ENCODE measurements at places on chromosomes 6 and 20.

DNA sequence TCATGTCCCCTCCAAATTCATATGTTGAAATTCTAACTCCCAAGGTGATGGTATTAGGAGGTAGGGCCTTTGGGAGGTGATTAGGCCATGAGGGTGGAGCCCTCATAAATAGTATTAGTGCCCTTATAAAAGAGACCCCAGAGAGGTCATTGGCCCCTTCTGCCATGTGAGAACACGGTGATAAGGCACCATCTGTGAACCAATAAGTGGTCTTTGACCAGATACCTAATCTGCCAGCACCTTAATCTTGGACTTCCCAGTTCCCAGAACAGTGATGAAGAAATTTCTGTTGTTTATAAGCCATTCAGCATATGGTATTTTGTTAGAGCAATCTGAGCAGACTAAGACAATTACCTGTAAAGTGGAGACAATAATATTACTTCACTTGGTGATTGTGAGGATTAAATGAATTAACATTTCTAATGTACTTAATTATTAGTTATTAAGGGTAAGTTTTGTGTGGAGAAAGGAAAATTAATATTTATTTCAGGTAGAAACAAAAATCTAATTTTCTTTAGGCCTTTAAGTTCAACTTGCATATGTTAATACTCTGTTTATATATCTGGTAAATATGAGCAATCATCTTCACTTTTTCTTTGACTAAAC, 7.1 kb downstream of the RNF182 start:
- DNase-seq: no peak

DNA sequence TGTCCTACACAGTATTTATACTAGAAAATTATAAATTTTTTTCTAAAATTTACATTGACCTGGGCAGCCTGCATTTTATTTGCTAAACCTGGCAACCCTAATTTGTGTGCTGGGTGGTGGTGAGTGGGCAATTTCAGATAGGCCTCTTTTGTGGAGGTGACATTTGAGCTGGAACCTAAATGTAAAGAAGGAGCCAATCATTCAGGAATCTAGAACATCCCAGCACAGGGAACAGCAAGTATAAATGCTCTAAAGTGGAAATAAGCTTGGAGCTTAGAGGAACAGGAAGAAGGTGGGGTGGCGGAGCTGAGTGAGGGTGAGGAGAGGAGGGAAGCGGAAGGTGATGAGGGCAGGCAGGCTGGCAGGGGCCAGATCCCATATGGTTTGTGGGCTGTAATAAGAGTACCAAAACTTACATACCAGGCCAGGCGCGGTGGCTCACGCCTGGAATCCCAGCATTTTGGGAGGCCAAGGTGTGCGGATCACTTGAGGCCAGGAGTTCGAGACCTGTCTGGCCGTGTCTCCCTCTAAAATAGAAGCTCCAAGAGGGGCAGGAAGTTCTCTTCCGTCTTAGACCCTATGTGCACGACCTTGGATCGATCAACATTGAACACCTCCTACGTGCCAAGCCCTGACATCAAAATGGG, 549 bp upstream of the CSE1L start:
- DNase-seq: no peak

DNA sequence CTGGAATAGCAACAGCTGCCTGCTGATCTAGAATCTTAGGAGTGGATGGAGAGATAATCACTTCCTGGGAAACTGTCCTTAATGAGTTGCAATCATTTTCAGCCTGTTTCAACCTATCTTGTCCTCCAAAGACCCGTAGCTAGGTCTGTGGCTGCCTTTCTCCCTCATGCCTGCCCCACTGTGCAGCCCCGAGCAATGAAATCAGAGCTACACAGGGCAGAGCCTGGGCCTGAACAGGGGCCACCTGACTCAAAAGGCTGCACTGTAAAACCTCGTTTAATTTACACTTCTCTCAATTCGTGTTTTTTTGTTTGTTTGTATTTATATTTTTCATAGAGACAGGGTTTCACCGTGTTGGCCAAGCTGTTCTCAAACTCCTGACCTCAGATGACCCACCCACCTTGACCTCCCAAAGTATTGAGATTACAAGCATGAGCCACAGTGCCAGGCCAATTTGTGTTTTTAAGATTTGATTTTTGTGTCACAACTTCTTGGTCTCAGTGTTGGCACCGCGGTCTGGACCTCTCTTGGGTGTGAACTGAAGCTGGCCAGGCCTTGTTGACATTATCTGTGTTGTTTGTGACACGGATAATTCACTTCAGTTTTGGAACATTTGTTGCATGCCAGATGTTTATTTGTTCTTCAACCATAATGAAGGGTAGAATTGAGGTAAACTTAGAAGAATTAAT, 21.5 kb downstream of the GGTLC1 start:
- no peak for DNase-seq

- no peak for DNase-seq
Observed at GRCh38 chr20:23145281-23145700, 59.2 kb upstream of the CD93 start.

- DNase-seq: no peak
Observed at GRCh38 chr20:40966516-40967185, 62.0 kb upstream of the TOP1 start.

GRCh38 chr20:48984575-48985219, 61.4 kb upstream of the CSE1L start:
- DNase-seq: no peak

- DNase-seq: no peak
Observed at GRCh38 chr6:98033617-98034016, 750.6 kb upstream of the MMS22L start.

GRCh38 chr20:38873050-38873581, 53.1 kb upstream of the FAM83D start:
- DNase-seq: peak; percentile 54

DNA sequence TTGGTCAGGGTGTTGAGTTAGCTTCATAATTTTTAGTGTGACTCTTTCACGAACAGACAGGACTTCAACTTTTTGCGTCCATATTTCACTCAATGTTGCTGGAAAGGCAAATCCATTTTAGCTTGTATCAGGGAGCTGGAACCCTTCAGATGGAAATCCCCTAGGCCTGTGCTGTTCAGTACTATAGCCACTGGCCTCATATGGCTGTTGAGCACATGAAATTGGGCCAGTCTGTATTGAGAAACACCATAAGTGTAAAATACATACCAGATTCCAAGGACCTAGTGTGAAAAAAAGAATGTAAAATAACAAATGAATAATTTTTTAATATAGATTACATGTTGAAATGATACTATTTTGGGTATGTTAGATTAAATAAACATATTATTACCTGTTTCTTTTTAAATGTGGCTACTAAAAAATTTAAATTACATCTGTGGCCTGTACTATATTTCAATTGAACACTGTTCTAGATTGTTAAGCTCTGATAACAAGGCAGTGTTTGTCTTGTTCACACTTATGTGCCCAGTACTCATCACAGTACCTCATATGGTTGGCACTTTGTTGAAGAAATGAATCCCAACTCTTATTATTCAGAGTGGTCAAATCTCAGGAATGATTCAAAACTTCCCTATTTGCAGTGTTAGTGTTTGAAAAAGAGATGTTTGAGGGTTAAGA, 34.3 kb downstream of the CTNNBL1 start:
- no peak for DNase-seq

DNA sequence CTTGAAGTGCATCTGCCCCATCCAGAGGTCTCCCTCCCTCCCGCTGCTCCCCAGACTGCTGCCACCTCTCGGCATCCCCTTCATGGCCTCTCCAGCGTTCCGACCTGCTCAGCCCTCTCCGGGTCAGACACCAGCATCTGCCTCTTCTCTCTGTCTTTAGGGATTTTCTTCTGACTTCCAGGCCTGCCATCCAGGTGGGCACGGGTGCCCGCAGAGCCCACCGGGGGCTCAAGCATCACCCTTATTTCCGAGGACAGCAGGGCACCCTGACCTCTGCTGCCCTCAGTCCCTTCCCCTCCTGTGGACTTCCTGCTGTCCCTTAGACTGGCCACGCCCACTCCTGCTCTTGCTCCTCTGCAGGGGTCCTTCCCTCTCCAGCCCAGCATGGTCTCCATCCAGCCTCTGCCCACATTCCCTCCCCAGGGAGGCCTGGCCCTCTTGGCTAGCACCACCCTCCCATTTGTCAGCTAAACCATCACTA, 3.3 kb downstream of the NPEPL1 start:
- no peak for DNase-seq

GRCh38 chr6:157579467-157580031, 198.6 kb downstream of the ZDHHC14 start:
- DNase-seq: no peak

DNA sequence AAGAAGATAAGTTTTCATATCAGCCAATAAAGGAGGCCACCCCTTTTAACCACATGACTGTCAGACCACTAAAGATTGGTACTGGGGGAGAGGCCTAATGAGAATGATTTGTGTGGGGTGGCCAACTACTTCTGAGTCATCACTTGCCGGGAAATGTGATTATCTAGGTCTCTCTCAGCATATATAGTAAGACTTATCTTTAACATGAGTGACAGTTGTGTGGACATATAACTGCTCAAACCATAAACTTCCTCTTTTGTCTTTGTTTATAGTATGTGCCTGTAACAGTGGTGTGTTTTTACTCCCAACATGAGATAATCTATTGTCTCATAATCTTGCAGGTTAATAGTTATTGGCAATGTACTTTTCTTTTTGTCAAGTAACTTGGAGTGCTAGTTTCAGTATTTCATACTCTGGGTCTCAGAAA, 312.4 kb downstream of the CDKAL1 start:
- no peak for DNase-seq

DNA sequence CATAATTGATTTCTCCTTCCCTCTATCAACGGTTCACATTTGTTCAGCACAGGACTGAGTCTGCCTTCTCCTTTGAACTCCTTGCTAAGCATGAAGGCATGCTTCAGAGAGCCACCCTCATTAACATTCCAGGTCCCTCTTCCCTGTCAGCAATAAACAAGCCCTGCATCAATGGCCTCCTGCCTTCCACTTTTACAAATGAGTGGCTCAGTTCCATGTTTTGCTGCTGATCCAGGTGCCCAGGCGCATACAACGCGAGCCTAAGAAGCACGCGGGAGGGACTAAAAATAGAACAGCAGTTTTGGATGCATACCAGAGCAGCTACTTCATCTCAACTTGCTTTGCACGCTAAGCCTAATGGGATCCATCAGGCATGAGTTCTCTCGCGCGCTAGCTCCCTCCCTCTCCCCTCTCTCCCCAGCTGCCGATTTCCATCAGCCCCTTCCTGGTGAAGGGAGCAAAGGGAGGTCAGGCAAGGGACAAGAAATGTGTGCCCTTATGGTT, 53.4 kb downstream of the TRAF3IP2 start:
- DNase-seq: no peak

DNA sequence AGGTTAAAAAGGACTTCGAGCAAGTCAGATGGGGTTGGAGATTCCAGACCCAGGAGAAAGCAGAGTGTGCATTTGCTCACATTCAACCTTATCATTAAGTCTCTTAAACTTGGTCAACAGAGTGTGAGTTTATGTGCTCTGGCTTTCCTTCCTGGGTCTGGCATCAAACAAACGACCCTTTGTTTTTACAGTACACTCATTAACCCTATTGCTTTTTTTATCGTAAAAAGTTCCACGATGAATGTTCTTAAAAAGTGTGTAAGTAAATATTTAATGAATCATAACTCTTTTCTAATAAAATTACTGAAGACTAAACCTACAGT, 2.5 kb downstream of the FYN start:
- DNase-seq: no peak

DNA sequence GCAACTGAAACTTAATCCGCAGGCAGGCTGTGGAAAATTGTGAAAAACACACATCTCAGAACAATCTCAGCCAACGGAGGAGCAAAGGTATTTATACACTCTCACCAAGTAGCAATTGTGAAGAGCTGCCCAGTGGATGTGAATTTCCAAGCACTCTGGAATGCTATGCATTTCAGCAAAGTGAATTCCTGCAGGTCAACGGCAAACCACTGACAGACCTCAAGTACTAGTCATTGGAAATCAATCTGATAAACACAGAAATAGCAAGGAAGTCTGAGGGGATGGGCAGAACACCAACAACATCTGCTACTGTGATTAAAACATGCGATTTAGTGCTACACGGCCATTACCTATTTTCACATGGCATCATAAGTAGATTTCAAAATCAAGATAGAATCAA, 429.1 kb downstream of the HTR1B start:
- no peak for DNase-seq

- no peak for DNase-seq
Observed at GRCh38 chr6:46243754-46244153, 73.0 kb upstream of the ENPP5 start.

DNA sequence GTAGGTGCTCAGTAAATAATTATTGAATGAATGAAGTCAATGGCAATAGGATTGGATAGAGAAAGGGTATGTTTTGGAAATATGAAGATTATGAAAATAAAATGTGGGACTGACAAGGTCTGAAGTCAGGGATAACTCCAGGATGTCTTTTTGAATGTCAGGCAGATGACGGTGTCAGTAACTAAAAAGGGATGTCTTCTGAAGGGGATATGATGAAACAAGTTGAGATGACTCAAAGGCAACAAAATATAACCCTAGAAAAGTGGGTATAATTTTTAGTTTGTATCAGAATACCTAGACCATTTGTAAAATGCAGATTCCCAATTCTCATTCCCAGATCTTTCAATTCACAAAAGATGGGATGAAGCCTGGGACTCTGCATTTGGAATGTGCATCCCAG, 257.3 kb upstream of the SGK1 start:
- DNase-seq: no peak

DNA sequence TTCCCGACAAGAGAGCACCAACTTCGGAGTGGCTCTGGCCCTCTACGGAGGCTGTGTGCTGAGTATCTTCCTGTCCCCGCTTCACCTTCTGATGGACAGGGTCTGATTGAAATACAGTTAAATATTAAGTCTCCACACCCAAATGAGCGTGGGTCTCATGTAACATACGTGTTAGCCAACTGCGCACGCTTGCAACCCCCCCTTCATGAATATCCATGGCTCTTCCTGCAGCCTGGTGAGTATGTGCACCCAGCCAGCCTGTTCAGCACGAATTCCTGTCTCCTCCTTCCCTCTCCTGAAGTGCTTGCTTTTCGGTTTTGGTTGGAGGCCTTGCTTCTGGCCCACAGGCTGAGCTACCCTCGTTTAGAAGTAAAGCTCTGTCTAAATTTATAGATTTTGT, 102.9 kb upstream of the FRMD1 start:
- DNase-seq: no peak

GRCh38 chr6:134176264-134176975, 124.0 kb upstream of the SLC2A12 start:
- DNase-seq: no peak

GRCh38 chr20:14113416-14113815, 118.1 kb downstream of the MACROD2 start:
- DNase-seq: no peak

GRCh38 chr6:123811378-123811777, 7.7 kb downstream of the NKAIN2 start:
- DNase-seq: no peak

GRCh38 chr6:170086639-170087420, 204.0 kb downstream of the DLL1 start:
- DNase-seq: no peak
